ENCODE measurements at places on chromosomes 7 and 10.

- DNase-seq: no peak
Observed at GRCh38 chr7:135001390-135002165, 15.3 kb downstream of the AGBL3 start.

DNA sequence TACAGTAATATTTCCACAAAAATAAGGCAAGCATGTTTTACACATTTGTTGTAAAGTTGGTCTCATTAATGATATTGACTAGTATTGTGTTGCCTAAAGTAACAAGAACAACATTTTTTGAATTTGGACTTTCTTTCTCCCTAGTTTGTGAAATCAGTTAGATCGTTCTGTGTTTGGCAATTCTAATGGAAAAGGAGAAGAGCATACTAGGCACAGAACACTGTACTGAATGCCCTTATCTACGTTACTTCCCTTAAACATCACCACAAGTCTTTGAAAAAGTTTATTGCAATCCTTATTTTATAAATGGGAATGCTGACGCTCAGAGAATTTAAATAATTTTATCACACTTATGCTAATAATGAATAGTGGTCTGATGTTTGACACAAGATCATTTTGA is 372.2 kb downstream of the EXOC4 start:
- no peak for DNase-seq

GRCh38 chr10:18104223-18104872 is 35.9 kb upstream of the CACNB2 start:
- peak; percentile 59 for DNase-seq

DNA sequence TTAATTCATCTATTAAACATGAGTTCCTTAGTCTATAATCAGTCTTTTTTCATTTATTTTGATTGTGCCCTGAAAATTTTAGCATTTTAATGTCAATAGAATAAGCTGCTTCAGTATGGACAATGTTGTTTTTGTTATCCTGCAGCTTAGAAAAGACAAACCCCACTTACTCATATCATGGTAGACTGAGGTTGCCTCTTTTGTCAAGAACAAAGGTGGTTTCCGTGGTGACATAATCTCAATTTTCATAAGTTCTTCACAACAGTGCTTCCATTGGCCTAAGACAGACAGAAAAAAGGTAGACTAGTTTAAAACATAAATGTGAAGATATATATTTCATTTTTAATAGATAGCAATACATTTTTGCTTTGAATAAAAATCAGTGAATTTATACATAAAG is 69.1 kb downstream of the RTKN2 start:
- DNase-seq: no peak

- DNase-seq: no peak
Observed at GRCh38 chr7:16889851-16890415, 8.2 kb upstream of the AGR3 start.

DNA sequence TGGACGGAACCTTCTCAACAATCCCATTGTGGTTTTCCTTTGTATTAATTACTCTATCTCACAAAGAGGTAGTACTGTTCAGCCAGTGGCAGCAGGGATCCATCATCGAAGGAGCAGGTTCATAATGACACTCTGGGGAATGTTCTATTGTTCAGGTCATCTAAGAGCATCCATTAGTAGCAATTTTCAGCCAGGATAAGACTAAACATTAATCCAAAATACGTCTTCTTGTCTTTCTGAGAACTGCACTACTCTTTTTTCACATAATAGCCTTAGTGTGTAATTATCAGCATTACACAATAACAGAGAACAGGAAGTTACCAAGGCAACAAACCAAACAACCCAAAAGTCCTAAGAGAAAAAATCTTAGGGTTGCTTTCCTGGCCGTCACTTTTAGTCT is 259.5 kb upstream of the VWC2 start:
- DNase-seq: no peak

DNA sequence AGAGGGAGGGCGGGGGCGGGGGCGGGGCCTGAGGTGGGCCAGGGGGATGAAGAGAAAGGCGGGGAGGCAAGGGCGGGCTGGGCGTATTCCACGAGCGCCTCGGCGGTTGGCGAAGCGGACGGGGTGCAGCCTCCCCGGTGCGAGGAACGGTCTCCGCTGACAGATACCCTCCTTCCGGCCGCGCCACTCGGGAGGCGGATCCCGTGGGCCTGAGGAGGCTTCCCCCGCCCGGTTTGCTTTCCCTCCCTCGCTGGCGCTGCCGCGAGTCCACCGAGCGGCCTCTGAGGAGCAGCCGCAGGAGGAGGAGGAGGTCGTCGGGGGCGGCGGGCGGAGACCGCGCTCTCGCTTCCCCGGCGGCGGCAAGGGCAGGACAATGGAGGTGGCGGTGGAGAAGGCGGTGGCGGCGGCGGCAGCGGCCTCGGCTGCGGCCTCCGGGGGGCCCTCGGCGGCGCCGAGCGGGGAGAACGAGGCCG is at the start of gene TRIM24:
TSS of gene TRIM24 (plus strand) at position 84 of the 473 bp plus-strand sequence. CDS start at position 374, 290 bp downstream.
- DNase-seq: no peak

GRCh38 chr10:28947171-28947570 is 269.9 kb downstream of the BAMBI start:
- no peak for DNase-seq

DNA sequence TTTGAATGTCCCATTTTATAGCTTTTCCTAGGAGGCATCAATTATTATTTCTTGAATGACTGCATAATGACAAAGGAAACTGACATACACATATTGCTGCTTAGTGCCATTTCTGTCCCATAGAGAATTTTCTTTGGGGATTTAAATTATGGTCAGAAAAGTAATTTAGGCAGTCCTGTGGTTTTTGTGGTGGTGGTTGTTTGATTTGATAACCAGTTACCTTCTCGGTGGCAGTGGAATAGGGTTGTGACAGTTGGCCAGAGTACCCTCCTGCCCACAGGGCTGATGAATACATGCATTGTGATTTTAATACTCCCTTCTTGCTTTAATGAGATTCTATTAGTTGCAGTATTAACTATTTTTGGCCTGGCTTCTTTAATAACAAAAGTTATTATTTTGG is 6.6 kb upstream of the SGCE start:
- no peak for DNase-seq

GRCh38 chr7:17313194-17313593 is 14.7 kb downstream of the AHR start:
- DNase-seq: no peak

- no peak for DNase-seq
Observed at GRCh38 chr10:132978542-132978941, 36.2 kb upstream of the CFAP46 start.

DNA sequence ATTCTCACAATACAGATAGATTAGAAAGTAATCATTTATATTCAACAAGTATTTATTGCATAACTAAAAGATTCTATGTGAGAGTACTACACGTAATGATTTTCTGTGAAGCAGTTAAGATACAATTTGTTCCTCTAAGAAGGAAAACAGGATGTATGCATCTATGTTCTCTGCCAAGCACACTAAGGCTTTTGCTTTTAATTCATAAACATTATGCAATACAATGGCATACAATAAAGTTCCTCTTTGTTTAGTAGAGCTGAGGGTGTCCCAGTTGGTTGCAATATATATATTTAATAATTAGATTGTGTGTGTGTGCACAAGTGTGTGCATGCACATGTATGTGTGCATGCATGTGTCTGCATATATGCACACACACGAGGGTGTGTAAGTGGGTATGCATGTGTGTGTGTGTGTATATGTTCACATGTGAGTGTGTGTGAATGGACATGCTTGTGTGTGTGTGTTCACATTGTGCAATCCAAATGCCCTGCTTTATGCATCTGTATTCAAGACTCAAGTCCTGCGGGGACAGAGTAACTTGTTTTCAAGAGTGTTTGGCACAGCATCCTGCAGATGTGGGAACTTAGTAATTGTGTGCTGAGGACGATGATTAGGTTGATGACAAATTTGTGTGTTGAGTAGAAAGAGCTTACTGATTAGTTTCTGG is 481.5 kb upstream of the KLF6 start:
- no peak for DNase-seq

GRCh38 chr10:125370578-125370977 is 210.2 kb upstream of the CTBP2 start:
- DNase-seq: peak; percentile 40

- DNase-seq: no peak
Observed at GRCh38 chr10:107129000-107129399, 35.5 kb downstream of the SORCS1 start.

- DNase-seq: no peak
Observed at GRCh38 chr10:117363028-117363427, 12.2 kb downstream of the PDZD8 start.

DNA sequence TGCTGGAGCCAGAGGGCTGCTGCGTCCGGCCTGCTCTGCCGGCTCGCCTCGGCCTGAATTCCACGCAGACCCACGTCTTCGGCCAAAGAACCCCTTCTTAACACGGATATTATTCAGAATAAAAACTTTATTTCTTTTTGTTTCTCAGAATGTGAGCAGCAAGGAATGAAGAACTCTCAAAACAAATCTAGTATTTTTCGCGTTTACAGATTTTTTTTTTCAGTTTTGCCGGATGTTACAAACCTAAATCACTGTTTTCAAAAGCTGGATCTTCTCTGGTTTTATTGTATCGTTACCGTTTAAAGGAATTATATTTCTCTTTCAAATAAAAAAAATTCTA is 4.4 kb upstream of the HOXA2 start:
- no peak for DNase-seq

GRCh38 chr10:91406322-91406721 is 3.8 kb upstream of the HECTD2 start:
- no peak for DNase-seq

DNA sequence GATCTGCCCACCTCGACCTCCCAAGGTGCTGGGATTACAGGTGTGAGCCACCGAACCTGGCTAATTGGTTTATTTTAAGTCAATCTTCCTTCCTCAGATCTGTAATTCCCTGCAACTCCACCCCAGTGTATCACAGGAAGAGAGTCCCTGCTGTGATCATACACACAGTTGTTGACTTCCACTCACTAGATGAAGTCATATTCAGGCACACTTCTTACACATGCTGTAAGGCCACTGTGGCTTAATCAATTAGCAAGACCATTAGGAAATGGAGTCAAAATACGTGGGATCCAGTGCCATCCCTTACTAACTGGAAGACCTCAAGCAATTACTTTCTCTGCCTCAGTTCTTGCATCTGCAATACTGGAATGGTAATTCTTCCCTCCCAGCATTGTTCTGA is 66.1 kb upstream of the PAX2 start:
- DNase-seq: no peak

GRCh38 chr7:2720024-2720423 is 32.0 kb downstream of the AMZ1 start:
- no peak for DNase-seq

DNA sequence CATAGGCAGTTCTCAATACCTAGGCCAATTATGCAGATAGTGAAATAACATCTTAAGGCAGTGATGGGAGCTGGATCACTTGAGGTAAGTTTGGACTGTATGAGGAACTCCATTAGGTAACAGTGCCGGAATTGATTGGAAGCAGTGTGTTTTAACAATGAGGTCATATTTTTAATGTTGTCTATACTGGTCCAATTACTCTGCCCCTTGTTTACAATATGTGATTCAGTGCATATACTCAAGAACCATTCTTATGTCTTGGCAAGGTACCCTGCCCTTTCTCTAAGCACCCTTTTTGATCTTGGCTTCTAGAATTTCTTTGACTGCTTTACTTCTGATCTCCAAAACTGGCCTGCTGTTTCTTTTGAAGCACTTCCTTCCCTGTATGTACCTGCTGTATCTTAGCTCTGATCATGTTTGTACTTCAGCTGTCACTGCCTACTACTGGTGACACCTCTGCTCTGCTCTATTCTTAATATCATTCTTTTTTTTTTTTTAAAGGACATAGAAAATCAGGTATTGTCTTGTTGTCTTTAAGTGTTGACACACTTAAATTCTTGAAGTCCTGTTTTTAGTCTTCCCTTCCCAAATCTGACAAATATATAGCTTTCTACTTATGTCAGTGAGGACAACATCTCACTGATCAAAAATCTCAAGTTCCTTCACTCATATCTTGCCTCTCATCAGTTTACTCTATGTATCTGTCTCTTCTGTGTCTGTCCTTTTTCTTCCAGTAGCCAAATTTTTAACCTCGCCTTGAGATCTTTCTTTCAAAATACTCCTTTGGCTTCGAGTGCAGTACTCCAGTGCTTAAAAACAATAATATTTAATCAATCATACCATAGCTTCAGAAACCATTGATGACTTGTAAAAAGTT is 46.4 kb upstream of the RPA3 start:
- no peak for DNase-seq

GRCh38 chr10:93123766-93124165 is 50.1 kb downstream of the CYP26A1 start:
- no peak for DNase-seq

DNA sequence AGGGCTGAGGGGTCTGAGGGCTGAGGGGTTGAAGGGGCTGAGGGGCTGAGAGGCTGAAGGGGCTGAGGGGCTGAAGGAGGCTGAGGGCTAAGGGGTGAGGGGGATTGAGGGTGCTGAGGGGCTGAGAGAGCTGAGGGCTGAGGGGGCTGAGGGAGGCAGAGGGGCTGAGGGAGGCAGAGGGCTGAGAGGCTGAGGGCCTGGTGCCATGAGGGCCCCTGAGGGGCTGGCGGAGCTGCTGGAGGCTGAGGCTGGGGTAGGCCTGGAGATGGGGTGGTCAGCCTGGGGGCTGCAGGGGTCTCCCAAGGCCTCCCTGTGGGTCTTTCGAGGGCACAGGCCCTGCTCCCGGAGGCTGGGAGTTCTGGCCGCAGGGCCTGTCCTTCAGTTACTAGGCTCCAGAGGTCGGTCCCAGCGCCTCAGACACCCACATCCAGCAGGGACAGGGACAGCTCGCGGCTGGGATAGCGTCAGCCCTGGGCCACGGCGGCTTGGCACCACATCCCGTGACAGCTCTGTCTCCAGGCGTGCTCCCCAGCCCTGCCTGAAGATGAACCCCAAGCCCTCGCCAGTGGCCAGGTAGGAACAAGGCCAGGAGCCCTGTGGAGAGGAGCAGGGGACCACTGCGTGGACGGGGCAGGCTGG is 16.9 kb downstream of the MYO1G start:
- no peak for DNase-seq

- peak; percentile 95 for DNase-seq
Observed at GRCh38 chr7:2555121-2556052, at the start of gene BRAT1. Gene BRAT1 (minus strand): TSS chr7:2555524. CDS start chr7:2554431, 1,093 bp downstream.

- no peak for DNase-seq
Observed at GRCh38 chr10:84159076-84159685, 14.4 kb upstream of the GPR15LG start.

DNA sequence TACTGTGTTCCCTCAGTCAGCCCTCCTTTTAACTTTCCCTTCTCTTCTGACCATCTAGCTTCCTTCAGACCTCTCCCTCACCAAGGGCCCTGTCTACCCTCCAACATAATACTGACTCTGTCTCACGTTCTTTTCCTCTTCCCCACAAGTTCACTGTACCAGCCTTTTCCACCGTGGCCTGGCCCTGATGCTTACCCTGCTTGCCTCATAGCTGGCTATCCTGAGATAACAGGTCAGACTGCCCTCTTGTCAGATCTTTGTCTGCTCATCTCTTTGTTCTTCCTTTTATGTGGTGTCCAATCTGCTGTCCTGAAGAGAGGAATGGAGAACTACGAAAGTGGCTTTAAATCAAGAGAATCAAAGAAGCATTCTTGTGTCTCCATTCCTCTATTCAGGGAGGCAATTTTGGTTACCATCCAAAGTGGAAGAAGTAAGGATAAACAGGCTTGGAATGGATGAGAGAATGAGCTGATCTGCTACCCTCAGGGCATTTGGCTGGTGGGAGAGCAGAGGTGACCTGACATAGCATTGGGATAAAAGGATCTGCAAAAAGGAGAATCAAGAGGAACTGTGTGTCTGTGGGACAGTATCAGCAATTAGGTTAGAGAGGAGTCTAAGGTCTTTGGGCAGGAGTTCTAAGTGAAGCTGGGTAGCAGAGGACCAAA is 8.1 kb downstream of the BTAF1 start:
- DNase-seq: no peak

Data from mesothelial cell of epicardium (in vitro differentiated cells).